ENCODE measurements at places on chromosomes 1 and 21.

DNA sequence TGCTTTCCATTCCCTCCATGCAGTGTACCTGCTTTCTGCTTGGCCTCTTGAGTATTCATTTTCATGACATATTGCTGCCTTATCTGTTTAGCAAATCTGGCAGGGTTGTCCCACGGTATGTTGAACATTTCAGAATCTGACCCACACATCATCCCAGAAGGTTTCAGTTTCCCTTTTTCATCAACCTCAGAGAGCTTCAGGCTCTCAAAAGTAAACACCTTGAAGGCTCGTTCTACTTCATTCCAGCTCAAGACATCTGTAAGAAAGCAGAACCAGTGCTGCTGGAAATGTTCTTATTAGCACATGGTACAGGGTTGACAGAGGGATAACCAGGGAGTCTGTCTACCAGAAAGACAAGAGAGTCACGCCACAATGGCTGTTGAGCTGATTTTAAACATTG lies 103.6 kb downstream of the SPAG17 start:
- no peak for DNase-seq

GRCh38 chr1:244792188-244792850 lies 43.1 kb upstream of the COX20 start:
- DNase-seq = no peak

DNA sequence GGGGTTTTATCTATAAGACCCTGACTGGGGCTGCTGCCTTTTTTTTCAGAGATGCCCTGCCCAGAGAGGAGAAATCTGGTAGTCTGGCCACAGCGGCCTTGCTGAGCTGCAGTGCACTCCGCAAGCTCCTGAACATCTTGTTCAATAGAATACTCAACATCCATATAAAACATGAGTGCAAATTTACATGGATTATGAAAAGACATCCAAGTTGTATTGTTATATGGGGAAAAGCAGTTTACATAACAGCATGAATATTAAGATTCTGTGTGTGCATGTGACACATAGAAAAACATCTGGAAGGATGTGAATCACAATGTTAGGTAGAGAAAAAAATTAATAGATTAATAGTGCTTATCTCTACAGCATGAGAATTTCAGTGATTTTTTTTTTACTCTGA lies 16.4 kb downstream of the COG2 start:
- DNase-seq = no peak

- DNase-seq = no peak
These were observed 137.7 kb upstream of the SMYD2 start for GRCh38 chr1:214143006-214143992.

- DNase-seq = no peak
These were observed 55.2 kb upstream of the C1orf174 start for GRCh38 chr1:3955196-3955772.

DNA sequence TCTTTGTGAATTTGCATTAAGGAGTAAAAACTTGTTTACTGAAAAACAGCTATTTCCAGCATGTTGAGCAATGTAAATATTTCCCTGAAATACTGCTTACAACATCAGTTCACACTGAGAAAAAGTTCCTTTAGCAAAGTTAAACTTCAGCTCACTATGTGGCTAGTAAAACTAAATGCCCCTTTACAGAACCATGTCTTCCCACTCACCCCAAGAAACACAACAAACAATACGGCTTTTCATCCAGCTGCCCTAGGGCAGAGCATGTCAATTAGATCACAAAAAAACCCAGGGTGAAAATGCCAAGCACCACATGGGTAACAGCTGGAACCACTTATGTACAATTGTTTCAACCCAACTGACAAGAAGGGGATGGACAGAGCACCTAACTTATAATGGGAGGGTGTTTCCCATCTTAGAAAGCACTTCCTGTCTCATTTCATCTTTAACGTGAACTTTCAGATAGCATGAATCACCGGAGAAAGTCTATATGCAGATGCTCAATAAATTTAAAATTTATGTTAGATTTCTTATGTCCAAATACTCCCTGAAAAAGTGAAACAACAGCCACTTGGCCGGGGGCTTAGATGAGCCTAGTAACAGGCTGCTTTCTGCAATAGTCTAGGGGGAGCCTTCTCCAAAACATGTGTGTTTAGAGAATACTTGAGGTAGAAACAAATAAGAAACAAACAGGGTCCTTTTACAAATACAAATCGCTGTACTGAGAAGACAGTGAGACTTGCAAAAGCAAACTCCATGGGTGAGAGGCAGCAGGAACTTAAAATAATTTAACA lies 6.6 kb downstream of the NID1 start:
- DNase-seq = no peak

GRCh38 chr1:20834780-20835179 lies 47.7 kb upstream of the HP1BP3 start:
- no peak for DNase-seq

- DNase-seq = no peak
These were observed 39.9 kb downstream of the IL6R start for GRCh38 chr1:154445040-154445472.

- DNase-seq = no peak
These were observed 436.7 kb upstream of the TMPRSS15 start for GRCh38 chr21:18840239-18840638.

DNA sequence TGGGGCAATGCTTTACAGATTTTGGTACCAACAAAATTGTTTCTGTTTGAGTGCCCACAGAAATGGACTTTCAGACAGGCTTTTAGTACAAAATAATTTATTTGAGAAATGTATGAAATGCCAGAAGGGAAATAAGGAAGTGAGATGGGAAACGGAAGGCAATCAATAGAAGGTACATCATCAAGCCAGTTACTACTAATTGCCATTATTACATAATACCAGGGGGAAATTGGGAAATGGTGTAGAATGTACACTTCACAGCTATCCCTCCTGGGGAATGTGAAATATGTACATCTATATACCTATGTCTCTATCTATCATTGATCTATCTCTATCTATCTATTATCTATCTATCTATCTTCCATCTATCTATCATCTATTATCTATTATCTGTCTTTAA lies 264.6 kb upstream of the B3GALT2 start:
- no peak for DNase-seq

GRCh38 chr1:153386500-153386901 lies 4.4 kb downstream of the S100A8 start:
- no peak for DNase-seq

DNA sequence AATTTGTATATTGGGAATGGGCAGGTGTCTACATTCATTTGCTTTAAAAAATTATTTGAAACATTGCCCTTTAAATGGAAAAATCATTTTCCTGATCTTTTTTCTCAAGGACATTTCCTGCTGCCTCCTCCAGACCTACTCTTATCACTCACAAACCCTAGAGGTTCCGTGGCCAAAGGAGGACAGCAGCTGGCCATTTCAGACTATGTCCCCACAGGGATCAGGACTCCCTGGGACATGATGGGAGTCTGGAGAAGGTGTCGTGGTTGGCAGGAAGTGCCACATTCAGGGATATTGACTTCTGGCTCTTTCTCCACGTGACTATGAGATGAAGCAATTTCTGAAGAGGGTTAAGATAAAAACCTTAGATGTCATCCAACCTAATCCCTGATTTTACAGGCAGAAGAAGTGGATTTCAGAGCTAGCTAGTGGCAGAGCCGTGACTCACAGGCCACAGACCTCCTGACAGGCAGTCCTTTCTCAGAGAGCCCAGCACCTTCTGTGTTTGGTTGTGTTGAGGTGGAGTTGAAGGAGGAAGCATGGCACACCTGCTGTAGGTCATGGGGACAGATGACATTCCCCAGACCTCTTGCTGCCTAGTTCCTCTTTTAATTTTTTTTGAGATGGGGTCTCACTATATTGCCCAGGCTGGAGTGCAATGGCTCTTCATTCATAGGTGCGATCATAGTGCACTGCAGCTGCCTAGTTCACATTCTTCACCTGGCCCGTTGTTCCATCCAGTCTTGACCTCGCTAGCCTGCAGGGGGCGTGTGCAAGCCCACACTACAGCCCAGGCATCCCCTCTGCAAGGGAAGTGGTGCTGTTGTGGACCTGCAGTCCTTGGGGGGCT lies 25.5 kb upstream of the IL10 start:
- no peak for DNase-seq

- no peak for DNase-seq
These were observed 30.4 kb upstream of the FMO1 start for GRCh38 chr1:171217658-171218443.

- no peak for DNase-seq
These were observed 9.9 kb upstream of the OR6K3 start for GRCh38 chr1:158730453-158730852.

DNA sequence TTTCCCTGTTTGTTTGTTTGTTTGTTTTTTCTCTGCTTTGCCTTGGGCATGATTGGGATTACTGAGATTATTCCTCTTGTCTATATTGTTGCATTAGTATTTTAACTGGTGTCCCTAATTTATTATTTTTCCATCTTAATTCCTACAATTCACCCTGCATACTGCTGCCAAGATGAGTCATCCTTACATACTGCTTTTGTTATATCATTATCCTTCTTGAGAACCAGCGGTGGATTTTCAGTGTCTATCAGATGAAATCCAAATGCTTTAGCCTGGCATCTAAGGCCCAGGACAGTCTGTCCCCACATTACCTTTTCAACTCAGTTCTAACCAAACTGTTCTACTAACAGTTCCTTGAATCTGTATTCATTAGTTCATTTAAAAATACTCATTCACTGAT lies 101.7 kb downstream of the OLFML2B start:
- DNase-seq = no peak

DNA sequence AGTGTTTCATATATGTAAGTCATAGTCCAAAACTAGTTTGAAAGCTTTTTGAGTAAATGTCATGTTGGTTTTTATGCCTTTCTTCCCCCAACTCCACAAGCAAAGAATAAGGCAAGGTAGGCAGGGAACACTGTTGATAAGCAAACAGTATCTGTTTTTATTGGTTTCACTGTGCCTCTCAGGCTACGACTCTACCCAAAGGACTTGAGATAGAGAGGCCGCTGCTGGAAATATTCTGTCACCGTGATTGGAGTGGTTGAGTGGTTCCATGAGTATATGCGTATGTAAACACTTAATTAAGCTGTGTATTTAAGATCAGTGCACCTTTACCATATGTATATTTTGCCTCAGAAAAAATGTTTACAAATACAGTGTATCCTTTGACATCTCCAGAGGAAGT lies 138.1 kb upstream of the KIF26B start:
- DNase-seq = no peak

DNA sequence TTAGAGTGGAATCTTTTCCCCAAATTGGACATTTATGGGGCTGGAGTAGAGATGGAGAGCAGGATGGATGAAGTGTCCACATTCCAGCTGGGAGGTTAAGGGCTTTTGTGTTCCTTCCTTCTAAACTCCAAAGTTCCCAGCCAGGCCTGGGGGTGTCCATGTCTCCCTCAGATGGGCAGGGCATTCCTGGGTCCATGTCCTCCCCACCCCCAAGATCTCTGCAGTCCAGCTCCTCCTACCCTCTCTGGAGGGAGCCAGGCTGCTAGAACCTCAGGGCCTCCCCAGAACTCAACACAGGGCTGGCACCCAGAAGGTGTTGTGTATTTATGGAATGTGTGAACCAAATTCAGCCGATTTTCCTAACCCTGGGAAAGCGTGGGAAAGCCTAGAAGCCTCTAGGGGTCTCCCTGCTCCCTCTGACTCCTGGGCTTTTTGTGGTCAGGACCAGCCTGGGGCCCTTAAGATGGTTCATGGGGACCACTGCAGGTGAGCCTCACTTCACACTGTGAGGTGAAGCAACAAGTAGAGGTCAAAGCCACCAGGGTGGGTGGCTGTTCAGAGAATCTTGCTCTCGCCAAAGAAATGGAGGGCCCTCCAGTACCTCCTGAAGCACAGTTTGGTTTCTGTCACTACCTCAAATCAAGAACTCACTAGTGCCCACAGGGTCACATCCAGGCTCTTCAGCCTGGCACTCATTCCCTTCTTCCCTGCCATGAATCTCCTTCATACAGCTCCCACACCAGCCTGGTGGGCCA lies 54.8 kb downstream of the GLIS1 start:
- DNase-seq = no peak

GRCh38 chr1:23362218-23362713 lies 7.4 kb downstream of the ZNF436 start:
- no peak for DNase-seq

Data from stimulated activated CD4-positive, alpha-beta T cell treated with anti-CD3 and anti-CD28 coated beads, TNF-alpha, amount 100 ng/mL, for 1 hour (primary cell).